AG20443 (cell line): ENCODE measurements at places on chromosomes 11 and 22.

DNA sequence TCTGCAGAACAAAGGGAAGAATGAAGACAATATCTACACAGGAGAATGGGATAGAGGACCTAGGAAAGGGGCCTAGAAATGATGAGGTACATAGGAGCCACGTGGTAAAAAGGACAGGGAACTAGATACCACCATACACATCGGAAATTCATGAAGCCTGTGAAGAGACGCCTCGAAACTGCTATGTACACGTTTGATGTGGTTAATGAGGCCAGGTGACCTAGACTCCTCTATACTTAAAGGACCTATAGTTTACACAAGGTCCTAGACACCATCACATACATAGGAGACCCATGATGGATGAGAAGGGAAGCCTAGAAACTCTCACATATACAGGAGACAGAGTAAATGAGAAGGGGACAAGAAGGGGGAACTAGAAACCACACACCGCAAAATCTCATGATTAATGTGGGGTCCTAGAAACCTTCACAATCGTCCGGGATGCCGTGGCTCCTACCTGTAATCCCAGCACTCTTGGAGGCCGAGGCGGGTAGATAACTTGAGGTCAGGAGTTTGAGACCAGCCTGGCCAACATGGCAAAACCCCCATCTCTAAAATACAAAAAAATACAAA is 23.8 kb downstream of the RHBDD3 start:
- no peak for DNase-seq

DNA sequence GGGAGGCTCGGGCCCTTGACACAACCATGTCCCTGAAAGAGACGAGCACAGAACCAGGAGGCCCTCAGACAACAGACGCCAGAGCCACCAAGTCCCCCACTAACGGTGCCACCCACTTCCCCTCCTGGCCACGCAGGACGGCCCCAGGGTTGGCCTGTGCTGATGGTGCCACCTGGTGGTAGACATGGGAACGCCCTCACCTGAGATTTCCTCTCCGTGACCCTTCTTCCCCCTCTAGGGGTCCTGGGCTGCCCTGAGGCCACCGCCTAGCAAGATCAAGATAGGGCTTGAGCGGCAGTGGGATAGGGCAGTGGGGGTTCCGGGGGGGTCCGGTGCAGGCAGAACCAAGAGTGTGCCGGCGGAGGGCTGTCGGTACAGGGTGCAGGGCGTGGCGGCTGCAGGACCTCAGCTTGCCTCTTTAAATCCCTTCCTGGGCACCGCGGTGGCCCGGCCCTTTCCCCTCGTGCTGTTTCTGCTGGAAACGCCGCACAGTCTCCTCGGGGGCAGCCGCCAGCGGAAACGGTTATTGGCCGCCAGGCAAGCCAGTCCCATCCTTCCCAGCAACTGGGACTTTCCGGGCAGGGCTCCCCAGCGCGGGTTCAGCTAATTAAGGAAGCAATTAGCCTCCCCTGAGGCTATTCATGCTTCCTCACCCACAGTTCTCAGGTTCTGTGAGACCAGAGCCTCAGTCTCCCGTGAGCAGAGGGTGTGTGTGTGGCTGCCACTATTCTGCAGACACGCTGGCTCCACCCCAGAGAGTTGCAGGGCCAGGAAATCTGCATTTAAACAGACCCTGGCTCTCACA is 5.5 kb upstream of the NFAM1 start:
- DNase-seq: peak; percentile 81

DNA sequence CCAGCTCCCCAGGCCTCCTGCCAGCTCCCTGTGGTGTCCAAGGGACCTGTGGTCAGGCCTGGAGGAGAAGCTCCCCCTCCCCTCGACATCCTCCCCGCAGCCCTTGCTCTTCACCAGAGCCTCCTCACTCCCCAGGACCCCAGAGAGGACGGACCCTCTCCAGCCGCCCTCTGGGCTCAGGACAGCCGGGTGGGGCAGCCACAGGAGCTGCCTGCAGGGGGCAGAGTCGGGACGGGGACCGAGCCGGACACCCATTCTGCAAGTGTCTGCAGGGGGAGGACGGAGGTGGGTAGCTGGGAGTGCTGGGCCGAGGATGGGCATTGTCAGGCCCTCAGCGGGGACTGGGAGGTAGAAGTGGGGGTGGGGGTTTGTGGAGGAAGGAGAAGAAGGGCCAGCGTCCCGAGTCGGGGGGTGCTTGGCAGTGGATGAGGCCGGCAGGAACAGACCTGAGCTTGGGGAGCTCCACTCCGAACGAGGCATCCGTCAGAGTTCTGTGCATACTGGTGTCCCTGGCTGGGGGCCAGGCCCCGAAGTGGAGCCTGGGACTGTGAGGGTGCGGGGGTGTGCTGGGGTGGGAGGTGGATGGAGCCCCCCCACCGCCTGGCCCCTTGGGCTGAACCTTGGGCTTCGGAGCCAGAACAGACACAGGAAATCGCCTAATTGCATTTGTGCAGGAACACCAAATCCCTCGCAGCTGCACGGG is 15.2 kb downstream of the PRR33 start:
- DNase-seq: peak; percentile 65

DNA sequence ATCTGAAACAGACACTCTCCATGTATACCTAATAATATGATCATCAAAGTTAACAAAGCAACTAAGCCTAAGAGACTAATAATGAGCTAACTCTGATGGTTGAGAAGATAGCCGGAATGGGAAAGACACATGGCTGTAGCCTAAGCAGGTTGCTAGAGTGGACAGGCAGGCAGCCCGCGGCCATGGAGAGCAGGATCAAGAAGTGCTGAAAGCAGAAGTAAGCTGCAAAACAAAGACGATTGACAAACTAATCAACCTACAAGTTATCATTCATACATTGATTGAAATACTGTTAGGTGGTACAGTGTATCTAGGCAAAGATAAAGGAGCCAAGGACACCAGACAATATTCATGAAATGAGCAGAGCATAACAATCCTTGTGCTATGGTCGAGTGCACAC is 29.3 kb downstream of the SLN start:
- no peak for DNase-seq

DNA sequence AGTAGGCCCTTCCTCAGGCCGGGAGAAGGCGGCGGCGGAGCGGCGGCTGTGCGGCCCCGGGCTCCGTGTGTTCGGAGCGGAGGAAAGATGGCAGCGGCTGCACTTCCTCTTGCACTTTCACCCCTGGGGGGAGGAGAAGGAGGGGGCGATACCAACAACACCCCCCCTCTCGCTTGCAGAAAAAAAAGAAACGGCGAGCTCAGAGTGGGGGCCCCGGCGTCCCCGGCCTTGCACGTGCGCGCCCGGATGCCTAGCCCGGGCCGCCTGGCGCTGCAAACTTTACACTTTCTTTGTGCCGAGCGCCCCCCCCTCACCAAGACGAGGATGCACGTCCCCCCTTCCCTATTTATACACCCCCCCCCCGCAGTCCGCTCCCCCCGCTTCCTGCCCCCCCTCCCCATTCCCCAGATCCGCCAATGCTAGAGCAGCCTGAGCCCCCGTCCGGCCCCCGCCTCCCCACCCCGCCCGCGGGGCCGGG is at the start of gene PATZ1:
PATZ1 (minus strand) TSS at position 92 of the 478 bp plus-strand sequence. CDS start 744 bp downstream, outside the sequence.
- DNase-seq: peak; percentile 85

- DNase-seq: no peak
Observed at GRCh38 chr22:25407226-25407858, 157.1 kb upstream of the GRK3 start.

- no peak for DNase-seq
Observed at GRCh38 chr11:102120437-102120973, 10.3 kb downstream of the YAP1 start.

GRCh38 chr11:133924661-133925060 is 32.1 kb downstream of the IGSF9B start:
- no peak for DNase-seq
